ENCODE measurements at places on chromosomes 6 and 20.
A peak's percentile ranks its signal among the peaks of the same experiment; 100 is the strongest.

- DNase-seq: no peak
These were observed 42.0 kb upstream of the MCHR2 start for GRCh38 chr6:100035873-100036653.

DNA sequence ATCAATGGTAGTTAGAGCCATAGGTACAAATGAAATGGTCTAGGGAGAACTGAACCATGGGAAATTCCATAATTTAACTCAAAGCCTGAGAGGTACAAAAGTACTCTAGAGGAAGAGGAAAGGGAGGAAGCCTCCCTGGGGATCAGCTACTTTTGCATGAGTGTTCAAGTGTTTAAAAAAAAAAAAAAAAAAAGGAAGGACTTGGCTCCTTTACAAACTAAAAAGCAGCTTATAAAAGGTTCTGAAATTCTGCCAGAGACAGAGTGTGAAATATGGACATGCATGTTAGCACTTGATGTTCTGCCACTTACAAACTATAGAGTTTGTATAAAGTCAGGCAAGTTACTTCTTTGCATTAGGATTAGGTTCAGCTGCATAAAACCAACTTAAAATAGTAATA is 290.0 kb downstream of the TBC1D7 start:
- DNase-seq: no peak

GRCh38 chr20:39155971-39156370 is 193.8 kb downstream of the DHX35 start:
- no peak for DNase-seq

DNA sequence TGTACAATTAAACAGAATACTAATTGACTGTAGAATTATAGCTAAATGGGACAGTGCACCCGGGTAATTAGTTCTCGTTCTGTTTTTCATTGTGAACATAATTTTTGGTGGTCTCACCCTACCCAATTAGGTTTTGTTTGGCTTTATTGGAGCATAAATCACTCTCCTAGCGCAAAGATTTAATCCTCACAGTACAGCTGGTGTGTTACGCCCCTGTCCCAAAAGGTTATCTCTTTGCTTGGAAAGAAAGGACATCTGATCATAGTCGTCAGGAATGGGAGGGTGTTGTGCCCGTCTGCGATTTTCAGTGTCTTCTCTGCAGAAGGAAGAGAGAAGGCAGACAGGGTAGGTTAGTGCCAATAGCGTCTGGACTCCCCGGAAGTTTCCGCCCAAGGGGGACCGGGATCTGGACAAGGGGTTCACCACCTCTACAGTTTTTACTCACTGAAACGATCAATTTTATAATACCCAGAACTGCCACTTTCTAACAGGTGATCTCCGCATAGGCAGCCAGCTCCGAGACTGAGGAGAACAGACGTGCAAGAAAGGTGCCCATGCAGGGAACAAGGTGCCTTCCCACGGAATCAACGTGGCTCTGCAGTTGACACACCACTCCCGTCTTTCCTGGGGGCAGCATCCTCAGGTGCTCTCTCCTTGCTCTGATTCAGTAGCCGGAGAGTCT is 617.4 kb upstream of the CDH4 start:
- DNase-seq: no peak

DNA sequence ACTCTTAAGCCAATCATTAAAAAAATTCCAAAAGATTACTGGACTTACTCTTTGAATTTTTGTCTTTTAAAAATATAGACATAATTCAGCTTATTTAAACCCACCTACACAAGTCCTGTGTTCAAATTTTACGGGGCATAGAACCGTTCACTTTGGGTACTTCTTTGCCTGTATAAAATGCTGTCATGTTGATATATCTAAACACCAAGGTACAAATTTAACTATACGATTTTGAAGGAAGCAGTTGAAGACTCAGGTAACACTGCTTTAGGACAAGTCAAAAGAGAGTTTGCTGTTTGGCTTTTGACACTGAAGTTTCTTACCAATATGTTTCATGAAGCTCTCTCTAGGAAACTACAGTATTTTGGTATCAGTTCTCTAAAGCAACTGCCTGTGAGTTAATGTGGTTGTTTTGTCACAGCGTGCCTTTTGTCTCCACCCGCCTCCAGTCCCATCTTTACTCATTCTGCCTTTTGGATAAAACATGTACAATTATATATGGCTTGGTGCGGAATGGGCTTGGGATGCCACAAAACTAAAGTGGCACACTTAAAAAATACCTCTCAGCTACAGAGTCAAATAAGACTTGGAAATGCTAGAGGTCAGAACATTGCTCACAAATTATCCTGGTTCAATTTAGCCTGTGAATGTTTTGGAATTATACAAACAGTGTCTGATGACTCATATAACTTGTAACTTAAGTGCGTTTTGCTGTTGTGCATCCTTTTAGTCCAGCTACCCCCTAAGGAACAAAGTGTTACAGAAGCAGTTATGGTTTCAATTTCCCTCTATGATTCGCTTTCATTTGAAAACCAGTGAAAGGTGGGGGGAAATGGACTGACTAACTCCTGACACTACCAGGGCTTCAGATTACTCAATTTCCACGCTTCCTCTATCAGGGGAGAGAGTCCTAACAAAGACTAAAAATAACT is 38.7 kb downstream of the RGS17 start:
- no peak for DNase-seq

GRCh38 chr6:26025047-26025893 is 62.0 kb upstream of the HFE start:
- DNase-seq: no peak

DNA sequence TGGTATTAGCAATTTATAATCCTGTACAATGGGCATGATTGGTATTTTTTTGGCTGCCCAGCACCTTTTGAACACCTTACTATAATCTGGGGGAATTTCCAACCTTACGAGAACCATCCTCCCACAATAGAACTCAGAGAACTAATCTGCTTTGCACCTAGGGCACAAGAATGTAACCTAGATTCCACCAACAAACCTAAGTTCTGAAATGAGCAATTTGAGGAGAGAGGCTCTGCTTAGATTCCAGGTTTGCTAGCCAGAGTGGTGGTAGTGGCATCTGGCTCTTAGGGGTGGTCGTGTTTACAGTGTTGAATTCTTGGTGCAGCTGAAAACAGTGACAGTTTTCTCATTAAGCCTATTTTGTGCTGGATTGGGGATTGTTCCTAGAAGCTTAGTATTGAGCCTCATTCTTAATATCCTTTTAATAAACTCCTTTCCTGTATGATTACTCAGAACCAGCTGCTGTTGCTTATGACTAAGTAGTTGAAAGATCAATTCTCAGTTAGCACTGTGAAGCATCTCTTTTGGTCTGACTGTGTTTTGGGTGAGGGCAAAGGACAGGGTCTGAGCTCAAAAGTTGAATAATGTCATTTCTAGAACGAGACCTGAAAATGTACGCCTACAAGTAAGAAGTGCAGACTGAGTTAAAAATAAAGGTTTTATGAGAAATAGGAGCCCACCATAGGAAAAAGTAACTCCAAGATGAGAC is 385.6 kb downstream of the CDKAL1 start:
- no peak for DNase-seq

GRCh38 chr6:129989396-129989795 is 29.0 kb upstream of the L3MBTL3 start:
- no peak for DNase-seq

DNA sequence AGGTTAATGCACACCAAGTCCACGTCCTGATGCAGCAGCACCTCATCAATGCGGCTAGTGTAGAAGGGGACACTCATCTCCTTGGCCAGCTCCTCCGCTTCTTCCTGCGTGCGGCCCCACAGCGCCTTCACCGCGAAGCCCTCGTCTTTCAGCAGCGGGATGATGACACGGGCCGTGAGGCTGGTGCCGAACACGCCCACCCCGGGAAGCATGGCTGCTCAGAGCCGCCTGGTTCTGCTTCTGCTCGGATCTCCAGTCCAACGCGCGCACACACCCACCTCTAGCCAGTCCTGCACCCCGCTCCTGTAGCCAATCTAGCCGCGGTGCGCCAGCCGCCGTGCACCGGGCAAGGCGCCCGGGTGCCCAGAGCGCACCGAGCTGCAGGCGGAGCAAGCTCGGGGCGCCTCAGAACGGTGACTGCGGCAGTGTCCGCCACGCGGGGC is 700 bp downstream of the GFOD1 start:
- DNase-seq: peak; percentile 50

- DNase-seq: no peak
These were observed 3.0 kb upstream of the KCNK17 start for GRCh38 chr6:39317256-39317655.

- DNase-seq: no peak
These were observed 2.3 kb downstream of the PLAGL2 start for GRCh38 chr20:32205110-32205842.

GRCh38 chr6:31152781-31153180 is 4.8 kb downstream of the CCHCR1 start:
- DNase-seq: no peak

- no peak for DNase-seq
These were observed 34.7 kb downstream of the PLEKHG1 start for GRCh38 chr6:150634176-150634963.

DNA sequence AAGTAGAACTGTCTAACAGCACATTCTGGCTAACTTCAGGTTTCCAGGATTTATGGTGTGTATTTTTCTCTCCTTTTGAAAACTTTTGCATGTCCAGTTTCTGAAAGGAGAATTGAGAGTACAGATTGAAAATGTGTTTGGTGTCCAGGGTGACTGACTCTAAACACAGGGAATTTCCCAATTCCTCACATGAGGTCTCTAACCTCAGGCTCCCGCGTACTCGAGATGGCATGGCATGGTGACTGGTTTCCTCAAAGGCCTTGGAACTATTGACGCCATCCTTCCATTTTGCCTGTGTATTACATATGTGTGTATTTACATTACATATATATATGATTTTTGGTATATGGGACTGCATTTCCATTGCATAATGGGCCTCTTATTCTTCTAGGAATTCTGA is 52.5 kb downstream of the PRND start:
- no peak for DNase-seq

- DNase-seq: no peak
These were observed 14.4 kb downstream of the NT5E start for GRCh38 chr6:85464260-85464644.

DNA sequence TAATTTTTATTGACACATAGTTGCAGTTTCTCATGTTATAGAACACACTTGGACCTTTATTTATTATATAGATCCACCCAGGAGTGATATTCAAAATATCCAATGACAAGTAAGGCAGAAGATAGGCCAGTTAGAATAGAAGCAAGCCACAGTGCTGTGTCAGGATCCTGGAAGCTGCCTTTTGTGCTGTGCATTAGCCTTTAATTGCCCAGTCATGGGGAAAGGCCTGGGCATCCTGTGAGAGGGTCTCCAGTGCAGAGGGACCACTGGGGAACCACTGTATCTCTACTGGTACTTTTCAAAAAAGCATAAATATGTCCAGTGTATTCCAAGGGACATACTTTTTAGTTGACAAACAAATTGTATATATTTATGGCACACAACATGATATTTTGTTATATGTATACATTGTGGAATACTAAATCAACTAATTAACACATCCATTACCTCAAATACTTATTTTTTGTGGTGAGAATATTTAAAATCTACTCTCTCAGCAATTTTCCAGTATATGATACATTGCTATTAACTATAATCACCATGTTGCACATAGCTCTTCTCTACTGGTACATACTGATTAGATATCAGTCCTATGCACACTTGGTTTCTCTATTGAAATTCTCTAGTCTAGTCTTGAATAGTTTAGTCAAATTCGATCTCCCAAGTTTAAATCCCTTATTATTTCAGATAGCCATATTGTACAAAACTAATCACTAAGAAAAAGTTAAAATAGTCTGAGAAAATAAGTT is 59.5 kb downstream of the CDC40 start:
- DNase-seq: no peak

DNA sequence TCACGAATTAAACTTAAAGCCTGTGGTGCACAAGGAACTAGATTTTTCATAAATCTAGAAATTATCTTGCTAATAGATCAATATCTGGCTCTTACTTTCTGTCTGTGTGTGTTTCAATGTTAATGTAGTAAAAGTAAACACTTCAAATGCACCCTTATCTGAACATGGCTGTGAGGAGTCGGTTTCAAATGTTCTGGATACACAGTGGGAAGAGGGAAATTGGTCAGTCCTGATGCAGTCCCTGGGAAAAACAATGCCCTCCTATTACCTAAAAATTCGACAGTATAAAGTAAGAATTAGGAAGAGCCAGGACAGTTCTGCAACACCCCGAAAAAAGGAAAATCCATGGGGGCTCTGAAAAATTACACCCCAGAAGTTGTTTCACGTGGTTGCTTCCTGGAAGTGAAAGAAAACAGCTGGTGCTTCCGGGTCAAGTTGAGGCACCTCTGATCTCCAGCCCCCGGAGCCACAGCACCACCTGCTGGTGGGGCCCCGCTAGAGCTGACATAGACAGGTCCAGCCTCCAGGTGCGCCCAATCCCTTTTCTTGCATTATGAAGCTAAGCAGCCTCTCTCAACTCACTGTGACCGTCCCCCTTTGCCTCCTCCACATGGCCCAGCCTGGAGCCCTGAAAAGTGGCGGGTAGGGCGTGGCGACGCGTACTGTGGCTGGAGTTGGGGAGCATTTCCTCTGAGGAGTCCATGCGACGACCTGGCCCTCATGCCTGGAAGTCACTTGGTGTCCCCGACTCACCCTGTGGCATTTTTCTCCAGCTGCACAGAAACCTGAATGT is 8.3 kb downstream of the SEMG2 start:
- no peak for DNase-seq

- no peak for DNase-seq
These were observed 10.7 kb upstream of the TCFL5 start for GRCh38 chr20:62872184-62872847.

- DNase-seq: no peak
These were observed 43.3 kb downstream of the DUSP22 start for GRCh38 chr6:335572-335971.

- no peak for DNase-seq
These were observed 119.4 kb upstream of the PRND start for GRCh38 chr20:4602297-4602631.

DNA sequence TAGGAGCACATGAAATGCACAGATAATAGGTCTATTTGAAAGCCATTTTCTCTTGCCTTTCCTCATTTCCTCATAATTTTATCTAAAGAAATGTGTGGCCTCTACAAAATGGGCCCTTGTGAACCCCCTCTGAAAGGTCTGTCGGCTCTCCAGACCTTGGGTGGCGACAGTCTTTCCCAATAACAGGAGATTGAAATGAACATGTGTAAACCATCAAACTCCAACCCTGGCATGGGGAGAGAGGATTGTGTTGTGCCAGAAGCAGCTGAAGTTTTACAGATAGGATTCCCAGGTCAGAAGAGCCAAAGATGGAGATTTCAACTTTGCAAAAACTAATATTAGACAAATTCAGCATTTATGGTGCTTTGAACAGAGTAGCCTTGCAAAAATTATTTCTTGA is 277.1 kb upstream of the ECI2 start:
- no peak for DNase-seq

GRCh38 chr6:100100776-100101175 is 106.8 kb upstream of the MCHR2 start:
- no peak for DNase-seq

All from naive thymus-derived CD4-positive, alpha-beta T cell (primary cell).